ENCODE measurements at places on chromosomes 1 and 21.

DNA sequence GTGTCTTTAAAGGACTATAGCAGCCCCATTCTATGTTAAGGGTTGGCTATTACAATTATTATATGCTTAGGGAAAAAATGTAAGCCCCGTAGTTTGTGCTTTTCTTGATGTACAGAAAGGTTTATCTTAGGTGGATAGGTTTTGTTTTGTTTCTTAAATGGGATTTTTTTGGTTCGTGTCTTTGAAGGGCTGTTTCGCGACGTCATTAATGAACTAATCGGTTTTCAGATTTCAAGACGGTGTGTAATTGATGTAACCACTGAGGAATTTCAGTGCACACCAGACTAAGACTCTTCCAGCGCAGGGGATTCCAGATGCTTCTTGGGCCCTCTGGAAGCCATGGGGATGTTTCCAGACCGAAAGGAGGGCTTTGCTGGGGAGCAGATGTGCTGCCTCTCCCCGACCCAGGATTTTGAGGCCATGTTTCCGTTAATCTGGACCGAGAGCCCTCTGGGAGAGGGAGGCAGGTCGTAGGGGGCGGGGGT is 4.8 kb upstream of the SIM2 start:
- no peak for DNase-seq

GRCh38 chr1:201876148-201876818 is 12.4 kb upstream of the SHISA4 start:
- DNase-seq = no peak

- DNase-seq = peak; percentile 53
These were observed 19.5 kb downstream of the KCNJ6 start for GRCh38 chr21:37896788-37897187.

DNA sequence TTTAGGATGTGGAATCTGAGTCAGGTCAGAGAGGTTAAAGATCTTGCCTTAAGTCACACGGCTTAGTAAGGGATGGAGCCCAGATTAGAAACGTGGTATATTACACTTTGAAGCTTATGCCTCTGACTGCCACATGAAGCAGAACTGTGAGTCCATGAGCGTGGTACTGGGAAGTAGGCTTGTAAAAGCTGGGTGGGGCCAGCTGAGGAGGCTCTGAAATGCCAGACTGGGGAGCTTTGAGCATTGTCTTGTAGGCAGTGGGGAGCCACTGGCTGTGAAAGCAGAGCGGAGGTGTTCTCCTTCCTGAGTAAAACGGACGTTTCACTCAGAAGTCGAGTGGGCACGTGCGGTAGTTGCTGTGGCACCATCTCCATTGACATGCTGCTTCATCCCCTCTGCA is 72.6 kb upstream of the USP24 start:
- DNase-seq = no peak

GRCh38 chr1:168499688-168500049 is 44.1 kb downstream of the XCL2 start:
- DNase-seq = no peak

Data from cerebellar nuclear complex (tissue), 1 donor.